NCI-H2029 (cell line): ENCODE measurements at places on chromosomes 11 and 22.

DNA sequence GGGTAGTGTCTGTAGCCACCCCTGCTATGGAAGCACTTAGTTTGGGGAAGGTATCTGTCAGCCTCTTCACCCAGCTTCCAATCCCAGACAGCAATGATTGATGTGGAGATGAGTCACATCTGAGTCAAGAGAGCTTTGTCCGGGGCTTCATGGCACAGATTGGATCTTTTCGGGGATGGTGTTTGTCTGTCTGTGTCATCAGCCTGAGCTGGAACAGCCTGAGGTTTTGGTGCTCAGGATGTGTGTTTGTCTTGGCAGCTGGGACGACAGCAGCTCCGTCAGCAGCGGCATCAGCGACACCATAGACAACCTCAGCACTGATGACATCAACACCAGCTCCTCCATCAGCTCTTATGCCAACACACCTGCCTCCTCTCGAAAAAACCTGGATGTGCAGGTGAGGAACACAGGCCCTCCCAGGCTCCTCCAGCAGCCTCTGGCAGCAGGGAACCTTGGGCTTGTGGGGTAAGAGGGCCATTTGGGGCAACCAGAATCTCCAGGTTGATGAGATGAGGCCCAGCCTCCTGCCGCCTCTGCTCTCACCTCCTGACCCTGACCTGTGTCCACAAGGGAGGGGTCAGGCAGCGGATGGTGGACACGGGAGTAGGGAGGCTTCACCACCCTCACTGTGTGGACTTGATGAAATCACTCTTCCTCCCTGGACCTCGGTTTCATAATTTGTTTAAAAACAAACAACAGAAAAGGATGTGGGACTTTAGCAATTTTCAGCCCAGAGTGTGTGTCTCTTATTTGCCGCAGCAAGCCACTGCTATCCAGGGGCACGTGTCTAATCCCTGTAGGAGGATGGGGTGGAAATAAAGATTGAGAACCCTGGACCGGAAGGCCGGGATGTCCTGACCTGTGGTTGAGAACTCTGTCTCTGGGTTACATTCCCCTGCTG lies 124.3 kb downstream of the DBX1 start:
- DNase-seq = peak; percentile 99

DNA sequence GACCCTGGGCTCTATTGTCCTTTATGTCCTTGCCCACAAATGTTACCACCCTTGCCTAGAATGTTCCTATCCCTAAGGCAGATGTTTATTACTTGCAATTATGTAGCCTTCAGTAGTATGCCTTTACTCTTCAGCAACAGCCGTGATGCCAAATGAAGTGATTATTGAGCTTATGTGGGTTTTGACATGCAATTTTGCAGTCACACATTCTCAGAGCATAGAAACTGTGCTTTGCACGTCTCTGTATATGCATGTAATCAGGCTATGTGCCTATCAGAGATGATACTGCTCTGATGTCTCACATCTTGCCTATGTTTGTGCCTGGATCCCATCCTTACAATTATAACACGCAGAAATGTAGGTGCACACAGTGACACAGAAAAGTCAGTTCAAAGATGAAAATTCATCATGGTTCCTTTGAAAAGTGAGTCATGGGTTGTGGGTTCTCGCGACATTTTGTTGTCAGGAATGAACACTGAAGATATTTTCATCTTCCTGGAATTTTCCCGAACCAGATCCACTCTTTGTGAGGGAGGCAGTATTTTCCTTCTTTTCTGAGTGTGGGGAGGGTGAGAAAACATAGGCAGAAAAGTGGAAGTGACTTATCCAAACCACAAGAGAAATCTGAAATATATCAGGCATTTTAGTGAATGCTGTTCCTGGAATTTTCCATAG lies 81.1 kb downstream of the BMAL1 start:
- DNase-seq = no peak

DNA sequence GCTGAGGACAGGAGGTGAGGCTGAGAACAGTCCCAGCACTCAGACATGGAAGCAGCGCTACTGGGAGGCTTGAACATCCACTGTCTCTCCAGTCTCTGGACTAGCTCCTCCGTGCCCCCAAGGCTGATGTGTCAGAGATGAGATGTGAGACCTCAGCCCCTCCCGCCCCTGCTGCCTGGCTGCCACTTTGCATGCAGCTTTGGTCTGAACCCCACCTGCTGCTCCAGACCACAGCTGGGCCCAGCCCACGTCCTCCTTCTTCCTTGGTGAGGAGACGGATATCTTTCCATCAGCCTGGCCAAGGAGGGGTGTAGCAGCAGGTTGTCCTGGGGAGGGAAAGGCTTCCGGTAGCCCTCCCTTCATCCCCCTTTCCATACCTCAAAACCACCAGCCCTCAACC lies 148.0 kb upstream of the B3GAT1 start:
- no peak for DNase-seq

DNA sequence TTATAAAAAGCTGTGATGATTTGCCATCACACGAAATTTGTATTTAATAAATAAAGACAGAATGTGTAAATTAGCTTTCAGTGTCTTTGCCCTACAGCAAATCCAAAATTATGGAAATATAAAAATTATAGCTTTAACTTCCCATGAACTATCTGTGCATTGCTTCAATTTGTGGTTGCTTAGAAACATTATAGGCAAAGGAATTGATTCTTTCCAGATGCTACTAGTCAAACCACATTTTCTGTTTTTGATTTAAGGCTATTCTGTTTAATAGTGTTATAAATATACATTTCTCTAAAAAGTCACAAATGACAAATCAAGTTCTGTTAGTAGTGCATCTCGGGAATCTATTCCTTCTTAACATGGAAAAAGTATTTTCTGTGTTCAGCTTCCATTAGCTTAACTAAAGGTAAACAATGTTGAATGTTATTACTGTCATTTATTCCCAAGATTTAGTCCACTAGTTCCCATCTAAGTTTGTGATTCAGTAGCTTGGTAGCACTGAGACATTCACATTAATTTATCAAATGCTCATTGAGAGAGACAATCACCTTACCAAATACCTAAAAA lies 1086.3 kb upstream of the CCDC90B start:
- DNase-seq = no peak

DNA sequence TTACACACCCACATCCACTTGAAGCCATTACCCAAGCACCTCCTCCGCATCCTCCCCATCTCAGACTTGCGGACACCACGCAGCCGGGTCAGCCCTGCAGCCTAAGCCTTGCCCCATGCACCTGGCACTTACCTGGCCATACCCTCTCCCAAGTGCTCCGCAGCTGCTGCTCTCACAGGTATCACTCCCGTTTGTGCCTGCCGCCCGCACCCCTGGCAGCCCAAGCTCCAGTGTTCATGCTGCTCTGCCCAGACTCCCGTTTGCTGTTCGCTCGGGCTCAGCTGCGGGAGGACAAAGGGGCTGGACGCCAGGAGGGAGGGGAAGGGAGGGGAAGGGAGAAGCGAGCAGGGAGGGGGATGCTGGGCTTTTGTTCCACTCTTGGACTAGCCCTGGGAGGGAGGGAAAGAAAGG lies at the start of gene KLHL35:
TSS of gene KLHL35 (minus strand) at position 293 of the 411 bp plus-strand sequence. CDS start 2,574 bp downstream, outside the sequence.
- no peak for DNase-seq

DNA sequence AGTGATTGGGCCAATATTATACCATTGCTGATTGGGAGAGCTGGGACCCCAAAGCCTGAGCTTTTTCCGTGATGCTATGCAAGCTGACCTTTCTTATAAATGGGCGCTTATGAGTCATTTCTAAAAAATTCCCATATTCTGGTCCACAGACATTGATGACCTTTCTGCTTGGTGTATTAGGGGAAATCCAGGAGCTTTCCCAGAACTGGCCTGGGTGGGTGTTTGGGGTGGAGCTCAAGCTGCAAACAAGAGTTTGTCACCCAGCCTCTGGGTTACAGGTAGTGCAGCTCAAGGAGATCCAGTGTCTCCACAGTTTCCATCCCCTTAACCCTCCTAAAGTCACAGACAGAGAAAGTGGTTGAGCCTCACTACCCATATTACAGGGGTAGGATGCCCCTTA lies 67.7 kb downstream of the CCDC81 start:
- no peak for DNase-seq

DNA sequence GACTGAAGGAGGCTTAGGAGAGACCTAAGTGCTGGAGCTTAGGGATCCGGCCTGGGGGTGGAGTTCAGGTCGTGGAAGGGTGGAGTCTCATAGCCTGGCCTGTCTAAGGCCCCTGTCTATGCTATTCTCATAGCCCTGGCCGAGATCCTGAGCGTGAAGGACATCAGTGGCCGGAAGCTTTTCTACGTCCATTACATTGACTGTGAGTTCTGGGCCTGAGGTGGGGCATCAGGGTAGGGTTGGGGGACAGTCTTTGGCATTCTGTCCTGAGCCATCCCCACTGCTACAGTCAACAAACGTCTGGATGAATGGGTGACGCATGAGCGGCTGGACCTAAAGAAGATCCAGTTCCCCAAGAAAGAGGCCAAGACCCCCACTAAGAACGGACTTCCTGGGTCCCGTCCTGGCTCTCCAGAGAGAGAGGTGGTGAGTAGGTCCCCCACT lies 603 bp downstream of the KAT5 start:
- no peak for DNase-seq

DNA sequence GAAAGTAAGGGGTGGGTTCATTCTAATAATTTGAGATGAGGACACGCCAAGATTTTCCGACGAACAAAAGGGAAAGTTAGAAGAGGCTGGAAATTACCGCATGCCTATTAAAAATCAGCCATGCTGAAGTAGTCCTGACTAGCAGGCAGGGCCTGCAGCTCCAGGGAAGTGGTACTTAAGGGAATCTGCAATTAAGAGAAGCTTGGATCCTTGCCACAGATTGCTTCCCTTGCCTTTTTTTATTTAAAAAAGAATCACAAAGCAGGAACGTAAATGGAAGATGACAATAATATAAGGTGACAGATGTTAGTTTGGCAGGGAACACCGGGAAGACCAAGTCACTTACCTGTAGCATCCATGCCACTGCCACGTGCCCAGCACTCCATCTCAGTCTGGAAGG lies 359.3 kb downstream of the CADM1 start:
- peak; percentile 87 for DNase-seq

GRCh38 chr11:79077702-79078330 lies 363.0 kb downstream of the TENM4 start:
- no peak for DNase-seq

GRCh38 chr22:44166498-44167276 lies 14.0 kb upstream of the PARVG start:
- DNase-seq = no peak

DNA sequence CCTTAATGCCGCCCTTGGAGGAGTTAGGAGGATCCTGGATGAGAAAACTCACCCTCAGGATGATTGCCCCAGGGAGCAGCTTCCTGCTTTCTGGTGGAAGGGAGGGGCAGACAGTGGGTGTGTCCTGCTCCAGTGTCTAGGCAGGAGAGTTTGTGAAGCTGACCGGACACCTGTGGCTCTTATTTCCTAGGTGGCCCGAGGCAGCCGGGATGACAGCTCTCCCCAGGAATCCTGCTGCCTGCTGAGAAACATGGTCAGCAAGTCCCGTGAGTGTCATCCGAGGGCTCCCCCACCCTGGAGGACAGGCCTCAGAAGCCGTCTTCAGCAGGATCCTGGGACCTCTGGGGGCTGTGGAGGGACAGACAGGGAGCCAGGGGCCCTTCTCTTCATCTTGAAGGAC lies 50.4 kb downstream of the ST3GAL4 start:
- no peak for DNase-seq

GRCh38 chr22:47417699-47418098 lies 655.2 kb downstream of the TBC1D22A start:
- no peak for DNase-seq

GRCh38 chr11:66840317-66841091 lies 2.7 kb upstream of the RCE1 start:
- DNase-seq = no peak

DNA sequence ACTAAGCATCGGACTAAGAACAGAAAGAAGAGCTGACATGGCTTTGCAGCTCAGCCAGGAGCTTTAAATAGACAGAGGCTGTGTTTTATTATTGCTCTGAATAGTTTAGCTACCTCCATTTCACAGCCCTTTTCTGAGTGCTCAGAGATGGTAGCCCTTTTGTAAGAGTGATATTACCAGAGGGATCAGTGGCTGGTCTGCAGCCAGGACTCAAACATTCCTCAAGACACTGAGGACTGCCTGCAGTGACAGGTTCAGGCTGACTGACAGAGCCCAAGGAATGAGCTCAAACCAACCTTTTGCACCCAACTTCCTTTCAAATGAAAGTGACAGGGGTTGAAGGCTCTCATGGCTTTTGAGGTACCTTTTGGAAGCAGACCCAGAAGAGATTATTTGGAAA lies 189.0 kb downstream of the DDX10 start:
- DNase-seq = no peak

- DNase-seq = no peak
Observed at GRCh38 chr11:122138744-122139594, 23.0 kb upstream of the BLID start.

DNA sequence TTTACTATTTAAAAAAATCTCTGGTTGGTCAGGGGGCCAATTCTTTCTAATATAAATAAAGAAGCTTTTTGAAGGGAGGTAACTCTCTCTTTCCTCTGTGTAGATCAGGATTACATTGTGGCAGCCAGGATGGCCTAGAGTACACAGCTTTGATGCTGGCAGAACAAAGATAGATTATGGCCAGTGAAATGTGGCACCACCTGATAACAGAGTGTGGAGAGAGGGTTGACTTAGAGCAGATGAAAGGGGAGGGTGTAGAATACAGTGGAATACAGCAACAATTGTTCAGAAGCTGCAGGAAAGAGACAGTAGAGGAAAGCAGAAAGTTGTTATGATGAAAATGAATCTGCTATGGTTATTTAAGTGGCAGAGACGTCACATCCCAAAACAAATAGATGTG lies 99.0 kb downstream of the FAR1 start:
- DNase-seq = no peak

GRCh38 chr22:23909296-23909898 lies 15.2 kb downstream of the MIF start:
- no peak for DNase-seq

DNA sequence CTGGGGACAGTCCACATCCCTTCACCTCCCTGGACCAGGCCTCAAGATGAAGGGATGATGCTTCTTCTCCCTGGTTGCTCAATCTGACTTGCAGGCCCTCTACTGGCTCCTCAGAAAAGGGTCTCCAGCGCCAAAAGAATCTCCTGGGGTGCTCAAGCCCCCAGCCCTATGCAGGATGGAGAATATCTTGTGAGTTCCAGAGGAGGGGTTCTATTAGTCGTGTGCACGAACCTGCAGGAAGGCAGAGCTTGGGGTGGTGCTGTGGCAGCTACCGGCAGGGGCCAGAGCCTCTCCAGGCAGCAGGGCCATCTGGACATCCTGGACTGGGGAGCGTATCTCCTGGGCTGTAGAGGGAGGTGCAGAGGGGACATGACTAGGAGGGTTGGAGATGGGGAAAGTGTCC lies 1339.5 kb downstream of the BRD1 start:
- no peak for DNase-seq

GRCh38 chr11:64659417-64660144 lies 63.4 kb downstream of the NRXN2 start:
- DNase-seq = no peak

DNA sequence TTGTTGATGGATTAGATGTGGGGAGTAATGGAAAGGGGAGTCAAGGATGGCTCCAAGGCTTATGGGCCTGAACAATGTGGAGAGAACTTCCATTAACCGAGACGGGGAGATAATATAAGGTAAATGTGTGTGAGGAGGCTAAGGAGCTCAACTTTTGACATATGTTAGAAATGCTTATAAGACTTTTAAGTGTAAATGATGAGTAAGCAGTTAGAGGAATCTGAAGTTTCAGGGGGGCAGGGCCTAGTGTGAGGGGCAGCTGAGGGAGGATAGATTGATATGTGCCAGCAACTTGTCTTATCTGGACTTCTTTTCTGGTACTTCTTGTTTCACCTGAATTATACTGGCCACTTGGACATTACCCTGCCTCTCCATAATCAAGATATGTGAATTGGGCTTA lies 29.9 kb downstream of the ANKRD42 start:
- DNase-seq = no peak

GRCh38 chr11:78540256-78540655 lies 34.4 kb downstream of the NARS2 start:
- no peak for DNase-seq

- DNase-seq = no peak
Observed at GRCh38 chr22:20141186-20142077, 9.4 kb downstream of the CCDC188 start.
